Retina (tissue), 1 donor: ENCODE measurements at places on chromosomes 7 and 10.

DNA sequence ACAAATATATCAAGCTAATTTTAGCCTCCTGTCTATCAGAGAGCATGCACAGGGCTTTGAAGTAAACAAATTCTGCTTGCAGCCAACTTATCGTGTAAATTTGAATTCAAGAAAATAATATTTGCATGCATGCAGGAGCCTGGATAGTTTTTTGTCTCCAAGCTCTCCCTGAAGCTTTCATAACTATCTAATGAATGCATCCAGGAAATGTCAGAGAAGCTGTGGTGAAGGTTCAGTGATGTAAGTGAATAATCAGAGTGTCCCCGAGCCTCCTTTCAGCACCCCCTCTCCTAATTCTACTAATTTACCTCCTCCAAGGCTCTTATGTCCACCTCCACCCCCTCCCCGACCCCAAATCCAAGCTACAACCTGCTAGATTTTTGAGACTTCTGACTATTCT lies 172.0 kb upstream of the ZNF32 start:
- no peak for DNase-seq

GRCh38 chr10:52135101-52135500 lies 179.0 kb upstream of the DKK1 start:
- no peak for DNase-seq

GRCh38 chr10:110006358-110007160 lies 1.2 kb upstream of the ADD3 start:
- DNase-seq: no peak

GRCh38 chr10:86526606-86527005 lies 5.0 kb upstream of the WAPL start:
- DNase-seq: no peak

- DNase-seq: no peak
These were observed 37.0 kb downstream of the GPR22 start for GRCh38 chr7:107506674-107507339.

- no peak for DNase-seq
These were observed 32.2 kb upstream of the PCBD1 start for GRCh38 chr10:70920519-70920918.

DNA sequence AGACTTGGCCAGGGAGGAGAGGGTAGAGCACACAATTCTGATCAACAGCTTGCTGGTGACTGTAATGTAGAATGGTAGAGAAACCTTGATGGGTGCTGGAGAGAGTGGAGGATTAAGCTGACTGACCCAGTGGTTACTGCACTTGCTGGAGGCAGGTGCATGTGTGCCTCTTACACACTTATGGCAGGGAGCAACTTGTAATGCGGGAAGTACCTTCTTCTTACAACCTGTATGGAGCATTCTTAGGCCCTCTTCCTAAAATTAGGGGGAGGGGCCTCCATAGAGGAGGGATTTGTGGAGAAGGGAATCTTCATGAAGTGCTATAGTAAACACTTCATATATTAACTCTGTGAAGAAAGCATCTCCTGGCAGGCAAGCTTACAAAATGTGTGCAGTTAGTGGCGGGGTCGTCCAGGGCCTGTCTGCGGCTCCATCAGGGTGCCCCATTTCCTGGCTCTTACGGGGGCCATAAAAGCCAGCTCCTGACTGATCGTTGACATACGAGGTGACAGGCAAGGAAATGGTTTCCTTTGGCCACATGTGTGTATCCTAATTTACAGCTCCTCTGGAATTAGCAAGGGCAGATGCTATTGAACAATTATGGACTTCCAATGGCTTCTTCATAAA lies 113.5 kb downstream of the RTKN2 start:
- DNase-seq: no peak
